Stomach (tissue), 19 donors: ENCODE measurements at places on chromosomes 6 and 20. TPM values are rescaled to one million over a fixed set of nuclear protein-coding genes. Genes with fewer than 3 reads are reported as not detected.

Gene OR2B6
- not detected for polyA plus RNA-seq

Gene GRM1
- not detected for polyA plus RNA-seq

Gene ELOVL4
- 0.12 TPM for polyA plus RNA-seq

Gene HLA-DMB
- polyA plus RNA-seq, result 11.8 TPM

Gene PFDN4
- 70.6 TPM for polyA plus RNA-seq

- H3K27me3 ChIP-seq, result no peaks in the 10 kb centered on the region
- no peaks in the 10 kb centered on the region for H3K4me1 ChIP-seq
- no peak for DNase-seq
- H3K36me3 ChIP-seq, result no peaks in the 10 kb centered on the region
These were observed 140.7 kb upstream of the STXBP5 start for GRCh38 chr6:147063469-147064031.

DNA sequence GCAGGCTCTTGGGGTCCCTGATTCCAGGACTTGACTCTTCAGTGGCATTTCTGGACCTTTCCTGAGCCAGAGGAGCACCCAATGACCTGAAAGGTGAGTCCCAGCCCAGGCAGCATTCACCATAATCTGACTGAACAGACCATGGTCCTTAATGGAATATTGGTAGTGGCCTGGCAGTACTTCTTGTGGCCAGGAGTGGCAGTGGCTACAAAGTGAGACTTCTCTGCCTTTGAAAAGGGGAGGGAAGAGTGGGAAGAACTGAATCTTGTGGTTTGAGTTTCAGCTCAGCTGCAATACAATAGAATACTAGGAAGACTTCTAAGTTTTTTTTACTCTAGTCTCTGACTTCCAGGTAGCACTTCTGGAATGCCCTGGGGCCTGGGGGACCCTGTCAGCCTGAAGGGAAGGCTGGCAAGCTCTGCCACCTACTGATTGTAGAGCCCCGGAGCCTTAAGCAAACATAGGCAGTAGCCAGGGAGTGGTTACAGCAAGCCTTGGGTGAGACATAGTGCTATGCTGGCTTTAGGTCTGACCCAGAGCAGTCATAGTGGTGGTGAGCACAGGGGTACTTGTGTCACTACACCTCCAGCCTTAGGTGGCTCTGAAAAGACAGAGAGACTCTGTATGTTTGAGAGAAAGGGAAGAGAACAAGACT is 674.2 kb upstream of the MANEA start:
- no peaks in the 10 kb centered on the region for H3K36me3 ChIP-seq
- DNase-seq, result no peak
- no peaks in the 10 kb centered on the region for H3K27me3 ChIP-seq
- H3K4me3 ChIP-seq, result no peak overlapping the region
- H3K4me1 ChIP-seq, result no peaks in the 10 kb centered on the region
- H3K27ac ChIP-seq, result no peak overlapping the region

GRCh38 chr6:11788043-11788442 is 9.4 kb upstream of the ADTRP start:
- H3K4me3 ChIP-seq, result no peak overlapping the region
- no peak overlapping the region for H3K27ac ChIP-seq
- no peaks in the 10 kb centered on the region for H3K27me3 ChIP-seq

- H3K27me3 ChIP-seq, result no peaks in the 10 kb centered on the region
- DNase-seq, result no peak
- no peaks in the 10 kb centered on the region for H3K4me1 ChIP-seq
- H3K4me3 ChIP-seq, result no peak overlapping the region
These were observed 26.5 kb downstream of the CD109 start for GRCh38 chr6:73722318-73723060.
